ENCODE measurements at places on chromosomes 6 and 20. TPM values are rescaled to one million over a fixed set of nuclear protein-coding genes. Genes with fewer than 3 reads are reported as not detected.
A peak's percentile ranks its signal among the peaks of the same experiment; 100 is the strongest.

DNA sequence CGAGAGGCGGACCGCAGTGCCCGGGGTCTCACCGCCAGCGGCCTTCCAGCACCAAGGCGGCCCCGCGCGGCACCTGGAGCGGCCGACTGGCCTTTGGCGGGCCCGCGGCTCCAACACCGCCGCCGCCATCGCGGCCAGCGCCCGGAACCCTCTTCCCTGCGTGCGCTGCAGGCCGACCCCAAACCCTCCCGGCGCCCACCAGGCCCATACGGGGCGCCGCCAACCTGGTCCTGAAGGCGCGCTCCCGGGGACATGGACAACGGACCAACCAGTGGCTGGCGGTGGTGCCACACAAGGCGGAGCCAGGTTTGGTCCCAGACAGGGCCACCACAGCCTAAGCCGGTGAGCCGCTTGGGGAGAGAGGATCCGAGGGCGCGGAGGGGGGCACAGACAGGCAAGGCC, 1514.8 kb upstream of the DEFB115 start:
- no peak for DNase-seq

DNA sequence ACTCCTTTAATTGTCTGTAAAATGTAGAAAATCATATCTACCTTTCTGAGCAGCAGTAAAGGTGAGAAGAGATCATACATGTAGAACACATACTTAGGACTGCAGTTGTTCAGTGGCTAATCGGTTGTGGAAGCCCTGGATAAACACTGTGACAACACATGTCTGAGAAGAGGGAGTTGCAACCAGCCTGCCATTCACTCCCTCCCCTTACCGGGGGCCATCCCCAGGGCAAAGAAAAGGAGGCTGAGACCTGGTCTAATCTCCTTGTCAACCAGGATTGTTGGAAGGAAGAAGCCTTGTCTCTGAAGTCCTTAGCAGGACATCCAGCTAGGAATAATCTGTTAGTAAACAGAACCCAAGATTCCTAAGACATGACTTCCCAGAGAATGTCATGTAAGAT, 462.5 kb upstream of the AGPAT4 start:
- no peak for DNase-seq

DNA sequence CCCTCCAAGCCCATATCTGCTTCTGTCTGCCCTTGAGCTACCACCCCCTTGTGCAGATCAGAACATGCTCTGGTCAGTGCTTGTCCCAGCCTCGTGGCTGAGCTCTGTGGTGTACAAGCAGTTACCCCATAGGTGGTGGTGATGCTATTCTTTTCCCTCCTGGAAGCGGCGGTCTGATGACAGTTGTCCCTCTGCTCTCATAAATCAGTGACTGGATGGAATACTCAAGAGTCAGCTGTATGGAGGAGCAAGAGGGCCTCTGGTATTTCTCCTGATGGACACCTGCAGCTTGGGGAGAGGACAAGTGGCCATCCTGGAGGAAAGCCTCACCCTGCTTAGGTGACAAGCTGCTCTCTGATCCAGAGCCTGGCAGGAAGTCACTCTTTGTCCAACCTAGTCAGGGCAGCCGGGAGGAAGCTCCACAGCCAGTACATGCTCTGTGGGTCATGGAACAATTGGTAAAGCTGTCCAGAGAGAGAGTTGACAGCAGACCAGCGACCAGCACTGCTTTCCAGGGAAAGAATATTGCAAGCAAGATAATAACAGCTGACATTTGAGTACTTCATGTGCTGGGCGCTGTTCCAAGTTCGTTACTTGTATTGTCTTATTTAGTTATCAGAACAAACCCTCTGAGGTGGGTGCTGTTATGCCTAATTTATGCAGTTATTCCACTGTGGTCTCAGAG, 47.1 kb downstream of the SCAND1 start:
- DNase-seq: no peak

DNA sequence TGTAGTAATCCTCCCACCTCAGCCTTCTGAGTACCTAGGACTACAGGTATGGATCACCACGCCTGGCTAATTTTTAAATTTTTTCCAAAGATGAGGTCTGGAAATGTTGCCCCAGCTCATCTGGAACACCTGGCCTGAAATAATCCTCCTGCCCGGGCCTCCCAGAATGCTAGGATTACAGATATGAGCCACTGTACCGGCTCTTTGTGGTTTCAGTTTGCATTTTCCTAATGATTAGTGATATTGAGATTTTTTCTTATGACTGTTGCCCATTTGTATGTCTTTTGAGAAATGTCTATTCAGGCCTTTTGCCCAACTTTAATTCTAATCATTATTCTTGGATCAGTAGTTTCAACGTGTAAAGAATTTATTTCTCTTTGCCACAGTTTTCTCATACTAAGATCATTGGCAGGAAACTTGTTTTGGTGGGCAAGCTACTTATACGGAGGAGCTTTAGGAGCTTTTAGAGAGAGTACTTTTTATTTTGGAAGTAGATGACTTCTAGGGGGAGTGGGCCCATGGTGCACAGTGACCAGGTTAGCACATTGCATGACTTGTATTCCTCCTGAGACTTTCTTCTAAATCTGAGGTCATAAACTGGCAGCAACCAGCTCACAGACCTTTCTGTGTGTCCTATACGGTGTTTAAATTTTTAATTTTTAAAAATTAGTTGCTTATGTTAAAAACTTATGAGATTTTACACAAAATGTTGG, 62.3 kb downstream of the STK4 start:
- no peak for DNase-seq

DNA sequence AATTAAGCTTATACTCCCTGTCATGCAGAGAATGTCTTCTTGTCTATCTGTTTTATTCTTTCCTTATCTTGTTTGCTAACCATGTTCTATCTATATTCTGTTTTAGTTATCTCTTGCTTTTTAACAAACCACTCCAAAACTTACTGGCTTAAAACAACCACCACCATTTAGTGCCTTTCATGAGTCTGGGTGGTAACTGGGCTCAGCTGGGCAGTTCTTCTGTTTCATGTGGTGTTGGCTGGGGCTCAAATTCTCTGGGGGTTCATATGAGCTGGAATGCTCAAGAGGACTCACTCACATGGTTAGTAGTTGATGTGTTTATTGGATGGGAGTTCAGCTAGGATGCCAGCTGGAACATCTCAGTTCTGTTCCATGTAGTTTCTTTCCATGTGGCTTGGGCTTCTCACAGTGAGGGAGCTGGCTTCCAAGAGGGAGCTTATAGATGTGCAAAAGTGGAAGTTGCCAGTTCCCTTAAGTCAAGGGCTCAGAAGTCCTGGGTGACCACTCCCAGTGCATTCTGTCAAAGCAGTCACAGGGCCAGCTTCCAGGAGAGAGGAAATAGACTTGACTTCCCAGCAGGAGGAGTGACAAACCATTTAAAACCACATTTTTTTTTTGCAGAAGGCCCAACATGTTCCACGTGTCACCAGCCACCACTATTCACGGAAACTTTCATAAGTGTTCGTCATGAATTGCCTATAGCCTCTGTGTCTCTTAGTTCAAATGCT, 70.4 kb downstream of the PLCB4 start:
- DNase-seq: no peak

- DNase-seq: no peak
These were observed 68.3 kb downstream of the ANKRD6 start for GRCh38 chr6:89501222-89501621.

- DNase-seq: no peak
These were observed 852.3 kb upstream of the HS3ST5 start for GRCh38 chr6:115194981-115195638.

GRCh38 chr6:2920671-2921112, 17.6 kb upstream of the SERPINB9 start:
- DNase-seq: no peak

- no peak for DNase-seq
These were observed 1.3 kb downstream of the MCUR1 start for GRCh38 chr6:13813026-13813425.

DNA sequence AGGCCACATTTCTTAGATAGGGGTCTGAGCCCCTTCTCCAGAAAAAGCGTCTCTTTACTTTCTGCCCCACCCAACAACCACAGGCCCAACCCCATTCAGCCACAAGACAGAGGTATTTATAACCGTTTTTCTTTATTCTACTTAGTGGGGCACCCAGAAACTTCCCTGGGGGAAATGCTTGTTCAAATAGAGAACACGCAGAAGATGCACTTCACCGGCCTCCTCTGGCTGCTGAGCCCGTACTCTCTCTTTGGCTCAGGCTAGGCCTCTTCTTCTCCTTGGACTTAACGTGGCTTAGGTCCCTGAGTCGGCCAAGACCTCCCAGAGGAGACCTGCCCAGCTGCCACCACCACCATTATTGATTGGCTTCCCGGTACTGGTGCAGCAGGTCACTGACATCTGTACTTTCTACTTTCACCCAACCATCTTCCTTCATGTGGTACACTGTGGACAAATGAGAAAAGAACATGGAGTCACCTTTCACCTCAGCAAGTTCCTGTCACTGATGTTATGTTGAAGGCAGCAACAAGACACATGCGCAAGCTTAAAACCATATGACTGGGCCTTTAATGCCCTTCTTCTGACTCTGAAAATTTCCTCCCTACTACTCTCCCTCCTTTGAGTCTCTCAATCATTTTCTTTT, 2.2 kb upstream of the TAP2 start:
- DNase-seq: no peak

DNA sequence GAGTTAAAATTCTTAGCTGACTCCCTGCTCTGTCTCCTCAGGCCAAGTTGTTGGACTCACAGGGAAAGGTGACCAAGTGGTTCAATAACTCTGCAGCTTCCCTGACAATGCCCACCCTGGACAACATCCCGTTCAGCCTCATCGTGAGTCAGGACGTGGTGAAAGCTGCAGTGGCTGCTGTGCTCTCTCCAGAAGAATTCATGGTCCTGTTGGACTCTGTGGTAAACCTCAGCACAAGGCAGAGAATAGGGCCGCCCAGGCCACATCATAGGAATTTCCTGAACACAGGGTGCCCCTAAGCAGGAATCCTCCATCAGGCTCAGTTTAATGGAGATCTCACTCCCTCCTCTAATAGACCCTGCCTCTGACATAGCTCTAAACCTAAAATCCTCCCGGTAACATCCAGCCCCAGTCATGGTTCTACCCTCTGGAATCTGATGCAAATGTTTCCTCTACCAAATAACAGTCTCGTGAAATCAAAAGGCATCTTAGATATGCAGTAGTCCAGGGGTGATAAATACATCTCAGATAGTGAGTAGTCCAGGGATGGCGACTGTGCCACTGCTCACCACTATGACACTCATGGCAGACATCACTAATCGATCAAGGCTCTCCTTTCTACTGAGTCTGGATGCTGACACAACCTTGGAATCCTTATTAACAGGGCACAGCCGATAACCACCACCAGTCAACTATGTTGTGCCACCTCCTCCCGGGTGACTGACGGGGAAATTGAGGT, 18.3 kb downstream of the BPIFB1 start:
- DNase-seq: no peak

GRCh38 chr6:44400572-44400971, 13.1 kb downstream of the CDC5L start:
- DNase-seq: no peak

DNA sequence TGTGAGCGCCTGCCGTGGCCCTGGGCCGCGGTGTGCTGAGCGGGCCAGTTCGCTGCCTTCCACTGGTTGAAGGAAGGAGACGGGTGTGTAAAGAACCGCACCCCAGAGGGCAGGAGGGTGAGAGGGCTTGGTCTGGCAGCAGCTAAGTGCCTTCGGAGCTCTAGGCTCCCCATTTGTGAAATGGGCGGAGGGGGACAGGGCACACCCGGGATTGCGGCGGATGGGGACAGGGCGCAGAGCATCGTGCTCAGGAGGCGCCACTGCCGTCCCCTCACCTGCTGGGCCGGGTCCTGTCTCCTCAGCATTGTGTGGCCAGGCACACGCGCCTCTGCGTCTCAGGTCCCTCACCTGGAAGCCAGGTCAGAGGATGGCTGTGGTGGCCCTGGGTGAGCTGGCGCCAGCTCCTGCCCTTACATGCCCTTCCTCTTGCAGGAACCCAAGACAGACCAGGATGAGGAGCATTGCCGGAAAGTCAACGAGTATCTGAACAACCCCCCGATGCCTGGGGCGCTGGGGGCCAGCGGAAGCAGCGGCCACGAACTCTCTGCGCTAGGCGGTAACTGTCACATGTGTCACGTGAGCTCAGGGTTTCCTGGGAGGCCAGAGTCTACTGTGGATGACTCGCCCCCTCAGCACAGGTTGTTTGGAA, 3.1 kb downstream of the ADRM1 start:
- DNase-seq: no peak

GRCh38 chr6:106789428-106790148, 160.2 kb downstream of the QRSL1 start:
- no peak for DNase-seq

GRCh38 chr6:126614642-126615504, 275.0 kb downstream of the CENPW start:
- DNase-seq: no peak

GRCh38 chr6:63558278-63558677, 14.0 kb upstream of the LOC128125822 start:
- no peak for DNase-seq

GRCh38 chr6:29909985-29910384, 32.3 kb upstream of the HLA-A start:
- no peak for DNase-seq

- no peak for DNase-seq
These were observed 15.6 kb downstream of the COL21A1 start for GRCh38 chr6:56231827-56232226.

DNA sequence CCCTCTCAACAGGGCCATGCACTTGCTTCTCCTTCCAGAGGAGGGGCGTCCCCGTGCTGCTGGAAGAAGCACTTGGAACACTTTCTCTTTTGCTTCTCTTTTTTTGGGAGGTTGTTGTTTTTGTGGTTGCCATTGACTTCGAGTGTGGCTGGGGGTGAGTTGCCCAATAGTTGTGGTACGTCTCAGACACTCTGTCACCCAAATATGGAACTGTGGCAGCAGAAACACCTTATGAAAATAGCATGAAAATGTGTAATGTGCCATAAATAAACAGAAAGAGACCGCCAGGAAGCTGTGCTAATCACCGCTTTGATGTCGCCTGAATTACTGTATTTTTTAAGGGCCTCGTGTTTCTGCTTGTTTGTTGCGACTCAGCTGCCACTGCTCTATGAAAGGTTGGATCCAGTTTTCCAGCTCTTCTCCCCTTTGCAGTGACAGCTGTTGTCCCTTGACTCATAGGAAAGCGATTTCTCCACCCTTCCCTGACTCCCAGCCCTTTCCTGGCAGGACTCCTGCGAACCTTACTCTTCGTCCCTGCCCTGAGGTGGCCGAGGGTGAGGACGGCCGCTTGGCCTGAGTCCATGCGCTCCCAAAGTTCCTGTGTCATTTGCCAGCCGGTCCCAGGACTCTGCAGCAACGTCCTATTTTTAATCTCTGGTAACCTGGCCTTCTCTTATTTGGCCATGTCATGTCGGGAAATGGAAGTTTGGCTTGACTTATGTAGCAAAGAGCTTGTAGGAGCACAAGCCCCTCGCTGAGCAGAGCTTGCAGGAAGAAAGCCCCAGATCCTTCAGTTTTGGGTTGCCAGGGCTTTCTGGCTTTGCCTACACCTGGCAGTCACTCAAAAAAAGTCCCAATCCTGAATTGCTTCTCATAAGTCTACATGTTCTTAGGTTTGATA, 694.6 kb downstream of the QKI start:
- no peak for DNase-seq

- no peak for DNase-seq
These were observed 166.9 kb downstream of the EYA2 start for GRCh38 chr20:47061549-47061948.

GRCh38 chr6:148179786-148180185, 162.9 kb upstream of the SASH1 start:
- DNase-seq: peak; percentile 20

- DNase-seq: no peak
These were observed 118.3 kb upstream of the FBXL4 start for GRCh38 chr6:99066044-99066443.

GRCh38 chr6:68527691-68528090, 107.4 kb upstream of the ADGRB3 start:
- no peak for DNase-seq

The SLC24A3 gene
- total RNA-seq: not detected

The TUBB1 gene
- not detected for total RNA-seq

The EDN1 gene
- total RNA-seq: 12.0 TPM

The RAET1E gene
- 9.7 TPM for total RNA-seq

The FERMT1 gene
- total RNA-seq: 12.9 TPM

The LPA gene
- total RNA-seq: not detected
